ENCODE measurements at places on chromosomes 2 and 18. TPM values are rescaled to one million over a fixed set of nuclear protein-coding genes. Genes with fewer than 3 reads are reported as not detected.

GRCh38 chr2:232647261-232647660 lies 13.9 kb downstream of the EFHD1 start:
- DNase-seq = peak; percentile 82

DNA sequence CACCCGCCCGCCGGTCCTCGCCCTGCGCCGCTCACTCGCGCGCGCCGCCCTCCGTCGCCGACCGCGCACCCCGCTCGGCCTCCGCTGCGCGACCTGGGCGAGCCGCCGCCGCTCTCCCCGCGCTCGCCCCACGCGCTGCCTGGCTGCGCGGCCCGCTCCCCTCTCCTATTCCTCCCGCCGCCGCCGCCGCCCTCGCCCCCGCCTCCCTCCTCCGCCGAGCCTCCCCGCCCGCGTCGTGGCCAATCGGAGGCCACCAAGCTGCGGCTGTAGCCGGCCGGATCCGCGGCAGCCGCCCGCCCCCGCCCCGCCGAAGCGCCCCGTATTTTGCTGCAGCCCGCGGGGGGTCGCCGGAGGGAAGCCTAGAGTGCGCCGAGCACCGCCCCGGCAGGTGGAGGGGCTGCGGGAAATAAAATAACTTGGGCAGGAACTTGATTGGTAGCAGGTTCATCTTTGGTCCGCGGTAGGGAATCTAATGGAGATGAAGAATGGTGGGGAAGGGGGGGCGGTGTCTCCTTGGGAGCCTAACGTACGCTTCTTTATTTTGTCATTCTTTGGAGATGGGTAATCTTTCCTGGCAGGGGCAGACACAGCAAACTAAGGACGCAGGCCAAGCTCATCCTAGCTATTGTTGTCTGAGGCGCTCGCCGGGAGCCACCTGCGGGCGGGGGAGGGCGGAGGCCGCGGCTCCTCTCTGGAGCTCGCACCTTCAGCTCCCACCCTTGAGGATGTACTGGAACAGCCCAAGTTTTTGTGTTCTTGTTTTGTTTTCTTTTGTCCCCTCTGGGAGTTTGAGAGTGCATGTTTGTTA lies 1.1 kb upstream of the CDH2 start:
- DNase-seq = no peak

- peak; percentile 84 for DNase-seq
Measured at GRCh38 chr2:8229546-8229986, 452.3 kb upstream of the ID2 start.

DNA sequence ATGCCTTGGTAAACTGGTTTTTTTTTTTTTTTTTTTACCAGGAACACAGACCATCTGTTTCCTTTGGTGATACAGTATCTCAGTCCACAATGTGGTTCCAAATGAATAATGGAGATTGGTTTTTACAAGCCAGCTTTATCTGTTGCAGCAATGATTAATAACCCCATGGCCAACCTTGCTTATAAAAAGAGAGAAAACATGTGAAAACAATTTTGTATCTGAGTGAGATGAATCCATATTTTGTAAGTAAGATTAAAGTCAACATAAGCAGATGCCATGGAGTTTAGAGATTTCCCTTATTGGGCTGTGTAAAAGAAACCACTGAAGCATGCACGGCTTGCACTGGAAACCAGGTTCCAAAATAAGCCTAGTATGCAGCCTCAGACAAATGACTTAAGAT lies 108.6 kb upstream of the CNTNAP5 start:
- DNase-seq = no peak

DNA sequence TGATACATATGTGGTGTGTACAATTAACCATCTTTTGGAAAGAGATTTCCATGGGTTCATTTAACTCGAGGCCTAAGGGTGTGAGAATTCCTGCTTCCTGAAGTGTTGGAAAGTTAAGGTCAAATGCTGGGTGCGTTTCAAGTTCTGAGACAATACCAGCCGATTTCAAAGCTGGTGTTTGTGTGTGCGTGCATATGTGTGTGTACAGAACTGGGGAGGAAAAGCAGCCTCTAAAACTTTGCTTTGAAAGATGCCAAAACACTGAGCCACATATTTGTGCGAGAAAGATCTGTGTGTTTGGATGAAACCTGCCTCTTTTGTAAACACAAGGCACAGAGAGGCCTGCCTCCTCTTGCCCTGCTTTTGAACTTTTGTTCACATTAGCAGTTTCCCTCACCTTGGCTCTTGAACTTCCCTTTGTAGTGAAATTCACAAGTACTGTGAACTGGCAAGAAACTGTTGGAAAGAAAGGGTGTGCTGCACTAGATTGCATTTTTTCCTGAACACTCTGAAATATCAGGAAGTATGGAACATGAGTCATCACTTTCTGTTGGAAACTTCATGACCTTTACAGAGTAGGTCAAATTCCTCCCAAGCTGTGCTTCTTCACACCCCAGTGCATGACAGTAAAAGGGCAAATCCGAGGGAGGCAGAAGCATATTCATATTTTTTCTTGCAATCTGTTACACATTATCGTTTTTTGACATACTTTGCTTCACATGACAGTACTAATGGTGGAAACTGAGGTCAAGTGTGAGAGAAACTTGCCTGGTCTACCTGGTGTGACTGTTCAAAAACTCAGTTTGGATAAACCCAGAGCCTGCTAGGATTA lies 20.0 kb upstream of the CAVIN2 start:
- no peak for DNase-seq

The CHN1 gene
- total RNA-seq = 12.5 TPM

The GPR39 gene
- total RNA-seq = not detected

The CCDC68 gene
- total RNA-seq = 19.9 TPM
